ENCODE measurements at places on chromosomes 12 and 14.

DNA sequence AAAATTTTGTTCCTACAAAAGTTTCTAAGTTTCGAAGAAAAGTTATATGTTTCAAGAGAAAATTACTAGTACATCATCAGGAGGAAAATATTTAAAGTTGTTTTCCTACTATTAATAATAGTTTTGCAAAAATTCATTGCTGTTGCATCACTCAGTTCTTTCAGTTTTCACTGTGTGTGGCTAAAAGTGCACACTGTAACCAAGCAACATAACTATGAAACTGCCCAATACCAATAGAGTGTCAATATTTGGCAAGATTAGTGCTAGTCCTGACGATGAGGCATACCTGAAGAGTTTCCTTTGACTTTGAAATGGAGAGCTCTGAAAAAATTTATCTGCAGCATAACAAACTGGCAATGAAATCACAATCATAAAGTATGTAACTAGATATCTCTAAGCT lies 194.3 kb downstream of the CPNE8 start:
- no peak for DNase-seq

DNA sequence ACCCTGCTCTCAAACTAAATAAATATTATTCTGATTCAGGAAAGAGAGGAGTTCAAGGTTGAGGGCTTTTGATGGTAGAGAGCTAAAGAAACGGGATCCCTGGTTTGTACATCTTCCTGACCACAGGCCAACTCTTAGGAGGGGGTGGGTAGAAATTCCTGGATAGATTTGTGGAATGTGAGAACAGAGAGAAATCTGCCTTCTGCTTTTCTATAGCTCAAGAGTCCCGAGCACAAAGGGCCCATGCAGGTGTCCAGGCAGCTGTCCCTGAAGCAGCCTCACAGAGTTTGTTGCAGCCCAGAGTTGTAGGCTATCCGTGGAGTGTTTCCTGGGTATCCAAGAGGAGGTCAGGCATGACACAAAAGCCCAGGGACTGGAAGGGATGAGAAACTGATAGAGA lies 198.6 kb downstream of the BCAT1 start:
- no peak for DNase-seq

DNA sequence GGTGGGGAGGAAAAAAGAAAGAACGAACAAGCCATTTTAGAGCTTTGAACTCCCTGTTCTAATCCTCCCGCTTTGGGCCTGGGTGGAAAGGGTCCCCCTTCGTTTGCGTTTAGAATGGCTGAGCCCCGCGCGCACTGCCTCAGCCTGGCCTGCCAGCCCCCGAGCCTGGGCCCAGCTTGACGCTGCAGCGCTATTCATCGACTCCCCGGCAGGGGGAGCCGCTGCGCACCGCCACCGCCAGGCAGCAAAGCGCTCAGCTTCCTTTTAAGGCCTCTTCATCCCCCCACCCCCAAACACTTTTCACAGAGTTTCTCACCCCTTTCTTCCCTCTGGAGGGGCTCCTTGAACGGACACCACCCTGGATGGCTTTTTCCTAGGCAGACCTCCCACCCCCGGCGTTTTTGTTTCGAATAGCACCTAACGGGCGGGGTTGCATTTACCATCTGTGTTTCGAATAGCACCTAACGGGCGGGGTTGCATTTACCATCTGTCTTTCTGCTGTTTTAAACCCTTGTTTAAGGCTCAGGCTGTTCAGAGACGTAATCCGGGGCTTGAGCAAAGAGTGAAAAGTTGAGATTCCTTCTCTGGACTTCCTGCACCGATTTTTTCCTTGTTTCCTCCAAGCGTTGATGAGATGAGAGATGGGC lies 56.4 kb upstream of the PIWIL1 start:
- no peak for DNase-seq

- no peak for DNase-seq
Measured at GRCh38 chr14:36452860-36453259, 67.2 kb downstream of the NKX2-1 start.

GRCh38 chr14:75247286-75247922 lies 31.2 kb upstream of the FOS start:
- DNase-seq: no peak
